MG63 (cell line): ENCODE measurements at places on chromosomes 1 and 21. TPM values are rescaled to one million over a fixed set of nuclear protein-coding genes. Genes with fewer than 3 reads are reported as not detected.
A peak's percentile ranks its signal among the peaks of the same experiment; 100 is the strongest.

DNA sequence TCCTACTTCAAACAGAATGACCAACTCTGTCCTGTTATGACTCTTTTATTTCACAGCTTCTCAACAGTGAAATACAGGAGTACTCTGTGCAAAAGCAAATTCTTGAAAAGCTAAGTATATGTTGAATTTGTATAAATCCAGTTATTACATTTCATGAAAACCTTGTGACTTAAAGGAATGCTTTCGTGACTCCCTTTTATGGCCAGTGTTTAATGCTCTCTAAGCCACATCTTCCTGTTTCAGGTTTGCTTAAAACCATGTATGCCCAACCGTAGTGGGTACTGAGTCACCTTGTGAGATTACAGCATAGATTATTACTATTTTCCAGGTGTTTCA lies 40.2 kb upstream of the KIF1B start:
- DNase-seq: no peak

GRCh38 chr1:186984959-186985358 lies 156.2 kb downstream of the PLA2G4A start:
- DNase-seq: no peak

DNA sequence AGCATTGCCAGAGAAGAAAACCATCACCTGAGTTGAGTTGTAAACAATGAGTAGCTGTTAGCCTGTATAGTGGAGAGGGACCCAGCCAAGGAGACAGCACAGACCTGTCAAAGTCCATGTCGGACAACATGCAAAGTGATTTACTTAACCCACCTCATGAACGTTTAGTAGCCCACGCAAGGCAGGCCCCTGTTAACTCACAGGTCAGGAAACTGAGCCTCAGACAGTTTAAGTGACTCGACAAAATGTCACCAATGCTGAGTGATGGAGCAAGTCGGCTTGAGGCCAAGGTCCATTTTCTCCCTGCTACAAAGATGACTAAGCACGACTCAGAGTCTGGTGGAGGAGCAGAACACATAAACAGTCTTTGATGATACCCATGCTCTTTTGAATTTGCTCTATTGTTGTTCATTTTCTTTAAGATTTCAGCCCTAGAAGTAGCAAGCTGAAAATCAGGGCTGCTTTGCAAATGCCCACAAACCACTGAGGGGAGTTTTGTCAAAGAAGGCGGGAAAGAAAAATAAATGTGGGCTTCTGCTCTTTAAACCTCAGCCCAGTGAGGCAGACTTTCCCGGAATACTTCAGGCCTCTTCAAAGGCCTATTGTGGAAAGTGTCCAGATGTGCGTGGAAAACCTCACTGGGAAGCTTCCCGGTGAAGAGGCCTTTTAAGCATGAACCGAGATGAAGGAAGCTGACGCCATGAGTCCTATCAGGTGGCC lies 83.8 kb upstream of the HOOK1 start:
- DNase-seq: peak; percentile 88

DNA sequence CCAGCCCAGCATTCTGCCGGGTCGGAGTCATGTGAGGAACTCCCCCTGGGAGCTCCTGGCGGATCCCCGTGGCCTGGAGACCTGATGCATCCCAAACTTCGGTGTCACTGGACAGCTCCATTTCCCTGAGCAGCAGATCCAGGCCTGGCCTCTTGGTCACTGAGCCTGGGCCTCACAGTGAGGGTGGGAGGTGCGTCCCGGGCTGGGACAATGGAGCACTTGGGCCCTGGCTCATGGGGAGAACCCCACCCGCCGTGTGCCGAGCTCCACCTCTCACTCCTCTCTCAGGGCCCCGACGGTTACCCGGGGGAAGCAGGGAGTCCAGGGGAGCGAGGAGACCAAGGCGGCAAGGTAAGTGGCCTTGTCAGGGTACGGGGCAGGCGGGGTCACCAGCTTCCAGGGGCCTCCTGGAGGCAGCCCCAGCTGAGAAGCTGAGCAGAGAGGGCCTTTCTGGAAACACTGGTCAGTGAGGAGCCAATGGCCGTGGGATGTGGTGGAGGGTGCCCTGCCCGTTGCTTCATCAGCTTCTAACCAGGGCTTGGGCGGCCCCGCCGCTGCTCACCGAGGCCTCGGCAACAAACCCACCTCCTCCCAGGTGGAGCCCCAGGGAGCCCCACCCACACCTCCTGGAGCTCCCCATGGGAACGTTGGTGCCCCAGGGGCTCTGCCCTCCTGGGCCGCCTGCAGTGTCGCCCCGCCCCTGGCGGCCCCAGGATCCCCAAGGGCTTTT lies 19.8 kb downstream of the COL6A2 start:
- DNase-seq: peak; percentile 6

DNA sequence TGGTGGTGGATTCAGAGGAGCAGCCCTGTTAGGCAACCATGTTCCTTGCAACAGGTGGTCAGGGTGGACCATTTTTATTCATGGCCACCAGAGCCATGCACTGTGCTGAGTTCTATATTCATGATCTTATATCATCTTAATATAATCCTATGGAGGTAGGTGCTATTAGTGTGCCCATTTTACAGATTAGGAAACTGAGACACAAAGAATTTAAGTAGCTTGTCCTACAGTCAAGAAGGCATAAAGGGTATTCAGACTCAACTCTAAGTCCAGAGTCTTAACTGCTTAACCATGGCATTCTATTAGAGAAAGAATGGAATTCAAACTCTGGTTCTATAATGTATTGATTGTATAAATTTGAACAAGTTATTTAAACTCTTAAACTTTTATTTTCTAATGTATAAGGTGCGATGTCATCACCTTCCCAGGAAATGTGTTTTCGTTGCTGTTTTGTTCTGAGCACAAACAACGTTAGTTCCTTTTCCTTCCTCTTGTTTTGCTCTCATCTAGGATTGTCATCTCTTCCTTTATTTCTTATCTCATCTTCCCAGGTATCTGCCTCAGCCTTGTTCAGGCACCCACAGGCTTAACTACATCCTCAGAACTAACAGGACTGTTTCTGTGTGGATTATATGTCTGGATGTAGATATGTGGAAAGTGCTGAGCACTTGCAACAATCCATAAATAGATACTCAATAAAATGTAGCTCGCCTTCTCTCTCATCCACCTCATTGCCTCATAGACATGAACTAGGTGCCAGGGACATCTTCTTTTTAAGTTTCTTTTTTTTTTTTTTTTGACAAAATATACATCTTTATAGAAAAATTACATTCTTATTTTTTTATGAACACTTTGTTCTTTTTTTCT lies 207.1 kb downstream of the NFIA start:
- DNase-seq: no peak

ERVH48-1 gene
- total RNA-seq: not detected in 2 replicates

GRCh38 chr21:29279558-29279957 lies 19.2 kb upstream of the BACH1 start:
- DNase-seq: no peak

DNA sequence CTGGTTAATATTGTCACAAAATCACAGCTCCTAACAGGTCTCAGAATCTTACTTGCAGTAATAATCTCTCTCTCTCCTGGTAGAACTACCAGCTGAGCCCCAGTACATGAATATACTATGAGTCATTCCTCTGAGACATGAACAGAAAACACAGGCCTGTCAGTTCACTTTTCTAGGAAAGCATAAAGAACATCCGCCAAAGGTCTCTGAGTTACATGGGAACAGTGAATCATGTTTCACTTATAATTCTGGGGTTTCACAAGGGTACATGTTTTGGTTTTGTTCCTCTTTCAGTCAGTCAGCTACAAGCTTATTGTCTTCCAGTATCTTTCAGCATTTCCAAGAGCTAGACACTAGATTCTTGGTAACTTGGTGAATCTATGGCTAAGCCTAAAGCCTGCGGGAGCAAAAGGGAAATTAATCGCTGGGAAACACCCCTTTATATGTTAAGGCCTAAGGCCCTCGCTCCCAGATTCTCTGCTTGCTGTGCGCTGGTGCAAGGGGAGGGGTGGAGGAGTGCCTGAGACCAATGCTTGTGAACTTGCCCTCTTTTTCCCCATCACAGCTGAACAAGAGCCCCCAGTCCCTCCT lies 31.7 kb downstream of the IFNGR2 start:
- DNase-seq: peak; percentile 5

OVAAL gene
- total RNA-seq: not detected in 2 replicates
